ENCODE measurements at places on chromosomes 6 and 20.

GRCh38 chr6:38554700-38555413 lies 84.9 kb downstream of the BTBD9 start:
- DNase-seq: no peak

- DNase-seq: no peak
Measured at GRCh38 chr6:98487612-98488011, 346.8 kb upstream of the POU3F2 start.

GRCh38 chr6:34393966-34394305 lies 1.5 kb upstream of the NUDT3 start:
- DNase-seq: no peak

DNA sequence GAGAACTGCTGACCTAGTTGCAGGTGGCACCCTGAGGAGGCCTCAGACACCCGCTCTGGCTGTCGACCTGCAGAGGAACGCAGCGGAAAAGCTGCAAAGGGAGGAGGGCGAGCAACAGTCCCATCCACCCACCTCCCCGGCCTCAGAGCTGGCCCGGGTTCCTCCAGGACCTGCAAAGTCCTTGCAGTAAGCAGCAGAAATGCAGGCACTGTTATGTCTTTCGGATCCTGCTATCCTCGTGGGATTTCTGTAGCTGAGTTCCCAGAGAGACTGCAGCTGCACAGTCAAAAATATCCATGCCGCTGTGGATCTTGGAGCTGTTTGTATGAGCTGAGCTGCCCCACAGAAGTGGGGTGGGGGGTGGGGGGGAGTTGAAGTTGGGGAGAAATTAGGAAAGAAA lies 251.3 kb downstream of the ANKRD60 start:
- no peak for DNase-seq

- DNase-seq: no peak
Measured at GRCh38 chr20:60117065-60117464, 158.8 kb downstream of the CDH26 start.

GRCh38 chr6:83370567-83370966 lies 60.3 kb downstream of the ME1 start:
- DNase-seq: no peak

- no peak for DNase-seq
Measured at GRCh38 chr20:11952639-11953038, 34.9 kb downstream of the BTBD3 start.

GRCh38 chr6:123420512-123420911 lies 216.2 kb downstream of the TRDN start:
- DNase-seq: no peak

- no peak for DNase-seq
Measured at GRCh38 chr6:52964318-52964717, 30.8 kb downstream of the GSTA4 start.

DNA sequence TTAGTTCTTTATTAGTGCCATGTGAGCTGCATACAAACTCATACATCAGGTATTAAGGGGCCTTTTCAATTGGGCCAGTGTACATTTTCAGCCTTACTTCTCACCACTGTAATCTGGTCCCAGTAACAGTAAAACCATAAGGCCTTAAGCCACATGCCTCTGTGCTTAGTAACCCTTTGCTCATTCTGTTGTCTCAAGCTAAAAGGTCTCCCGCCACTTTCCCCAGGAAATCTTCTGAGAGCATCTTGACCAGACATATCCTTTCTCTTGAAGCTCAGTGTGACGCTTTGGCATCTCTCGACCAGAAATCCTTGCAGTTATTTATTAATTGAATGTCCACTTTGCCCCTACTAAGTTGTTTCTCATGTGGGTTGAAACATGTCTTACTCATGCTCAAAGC lies 68.0 kb downstream of the CYP39A1 start:
- no peak for DNase-seq

- no peak for DNase-seq
Measured at GRCh38 chr6:162332365-162332764, 395.2 kb downstream of the PRKN start.

DNA sequence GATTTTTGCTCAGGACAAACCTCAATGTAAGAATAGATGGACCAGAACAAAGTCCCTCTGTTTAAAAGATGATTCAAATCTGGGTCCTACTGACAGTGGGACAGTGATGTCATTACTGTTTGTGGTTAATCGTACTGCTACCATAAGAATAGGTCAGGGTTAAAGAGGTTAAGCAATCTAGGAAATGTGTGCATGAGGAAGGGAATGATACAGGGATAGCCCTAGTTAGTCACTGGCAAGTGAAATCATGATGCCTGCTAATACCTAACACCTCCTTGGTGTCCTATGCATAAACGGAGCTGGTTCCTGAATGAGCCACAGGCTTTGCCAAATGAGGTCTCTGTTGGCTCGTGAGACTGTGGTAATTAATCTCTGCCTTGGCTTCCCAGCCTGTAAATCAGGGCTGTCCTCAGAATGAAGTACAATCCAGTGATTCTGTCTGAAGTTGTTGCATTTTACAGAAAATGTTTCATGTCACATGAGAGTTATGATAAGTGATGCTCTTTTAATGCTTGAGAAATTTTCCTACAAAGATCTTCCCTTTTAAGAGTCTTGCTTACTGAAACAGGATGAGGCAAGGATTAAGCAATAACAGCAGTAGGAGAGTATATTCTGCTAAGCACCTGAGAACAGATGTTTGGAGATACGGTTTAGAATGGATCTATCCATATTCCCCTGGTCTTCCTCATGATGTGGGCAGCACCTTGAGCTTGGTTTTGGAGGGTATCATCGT lies 3.8 kb downstream of the MEP1A start:
- DNase-seq: no peak

DNA sequence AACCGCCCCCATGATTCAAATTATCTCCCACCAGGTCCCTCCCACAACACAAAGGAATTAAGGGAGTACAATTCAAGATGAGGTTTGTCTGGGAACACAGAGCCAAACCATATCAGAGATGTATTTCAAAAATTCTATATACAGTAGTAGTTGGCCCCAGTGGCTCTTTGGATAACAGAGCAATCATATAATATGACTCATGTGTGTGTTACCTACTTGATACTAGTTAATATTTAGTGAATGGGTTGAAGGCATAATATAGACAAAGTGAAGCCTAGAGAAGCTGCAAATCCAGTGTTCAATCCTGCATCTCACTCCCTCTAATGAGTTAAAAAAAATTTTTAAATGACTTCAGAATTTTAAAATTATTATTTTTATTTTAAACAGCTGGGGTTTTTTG lies 43.2 kb downstream of the KAT14 start:
- DNase-seq: no peak

Measured in stimulated activated CD4-positive, alpha-beta T cell treated with anti-CD3 and anti-CD28 coated beads, TNF-alpha, amount 100 ng/mL, for 4 hours (primary cell).